EL (cell line): ENCODE measurements at places on chromosomes 4 and X.

GRCh38 chrX:50402886-50403285 lies 67.7 kb downstream of the DGKK start:
- no peak for DNase-seq

GRCh38 chrX:15373976-15374375 lies 10.2 kb downstream of the VEGFD start:
- DNase-seq: no peak

GRCh38 chr4:2515830-2516550 lies 20.5 kb upstream of the FAM193A start:
- DNase-seq: no peak

GRCh38 chr4:146442801-146443200 lies 78.9 kb downstream of the SLC10A7 start:
- DNase-seq: peak; percentile 69

DNA sequence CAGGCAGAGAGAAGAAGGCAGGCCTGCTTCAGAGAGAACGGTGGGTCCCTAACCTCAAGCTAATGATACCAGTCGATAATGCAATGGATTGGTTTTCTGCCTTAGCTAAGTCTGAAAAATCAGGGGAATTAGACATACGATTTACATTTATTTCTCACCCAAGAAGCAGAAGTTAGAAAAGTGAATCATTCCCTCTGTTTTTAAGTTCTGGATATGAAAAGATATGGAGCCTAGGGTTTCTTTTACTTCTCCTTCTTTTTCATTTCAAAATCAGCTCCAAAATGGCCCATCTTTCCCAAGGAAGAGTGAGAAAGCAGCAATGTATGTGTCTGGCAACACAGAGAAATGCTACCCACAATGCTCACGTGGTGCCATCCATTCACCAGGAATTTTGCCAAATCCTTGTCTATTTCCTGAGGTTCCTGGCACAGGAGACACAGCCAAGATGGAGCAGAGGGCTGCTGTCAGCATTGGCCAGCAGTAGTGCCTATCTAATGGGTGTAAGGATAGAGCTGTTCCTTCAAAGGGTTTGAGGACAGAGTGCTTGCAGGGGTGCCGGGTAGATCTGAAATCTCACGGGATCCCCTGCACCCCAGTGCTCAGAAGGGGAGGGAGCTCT lies 231.5 kb downstream of the MAML3 start:
- peak; percentile 35 for DNase-seq

DNA sequence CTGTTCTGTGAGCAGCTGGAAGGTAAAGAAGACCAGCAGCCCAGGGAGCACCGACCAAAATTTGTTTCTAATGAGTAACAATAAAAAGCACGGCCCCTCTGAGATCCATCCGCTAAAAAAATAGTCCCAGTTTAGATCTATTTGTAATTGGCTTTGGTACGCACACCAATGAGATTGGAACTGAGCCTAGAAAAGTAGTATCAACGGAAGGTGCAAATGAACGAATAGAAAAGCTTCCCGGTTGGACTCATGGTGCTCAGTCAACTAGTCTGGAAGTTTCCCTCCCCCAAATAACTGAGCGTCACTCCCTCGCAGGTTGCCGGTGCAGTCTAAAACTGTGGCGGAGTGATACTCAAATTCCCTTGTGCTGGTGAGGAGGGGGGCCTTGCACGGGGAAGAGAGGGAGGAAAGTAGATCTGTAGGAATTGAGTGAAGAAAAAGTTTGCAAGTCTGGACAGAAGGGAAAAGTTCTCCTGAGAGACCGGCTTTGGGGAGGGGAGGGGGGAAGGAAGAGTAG lies at the start of gene COL4A5:
TSS of gene COL4A5 (plus strand) at position 413 of the 517 bp plus-strand sequence. CDS start 288 bp downstream, outside the sequence.
- DNase-seq: peak; percentile 84

GRCh38 chr4:59044286-59044900 lies 1934.2 kb upstream of the IGFBP7 start:
- DNase-seq: no peak

DNA sequence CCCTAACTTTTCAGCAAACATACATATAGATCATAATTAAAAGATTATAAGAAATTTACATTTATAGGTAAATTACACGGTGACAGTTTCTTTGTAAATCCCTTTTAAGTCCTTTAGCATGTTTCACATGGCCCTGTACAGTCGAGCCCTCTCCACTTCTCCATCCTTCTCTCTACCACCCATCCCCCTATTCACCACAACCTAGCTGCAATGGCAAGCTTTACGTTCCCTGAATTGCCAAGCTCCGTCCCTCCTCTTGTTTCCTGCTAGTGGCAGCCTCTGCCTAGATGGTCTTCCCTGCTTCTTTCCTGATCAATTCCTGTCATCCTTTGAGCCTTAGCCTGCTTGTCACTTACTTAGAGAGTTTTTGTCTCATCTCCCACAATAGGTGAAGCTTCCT lies 116.2 kb downstream of the TMA16 start:
- no peak for DNase-seq

DNA sequence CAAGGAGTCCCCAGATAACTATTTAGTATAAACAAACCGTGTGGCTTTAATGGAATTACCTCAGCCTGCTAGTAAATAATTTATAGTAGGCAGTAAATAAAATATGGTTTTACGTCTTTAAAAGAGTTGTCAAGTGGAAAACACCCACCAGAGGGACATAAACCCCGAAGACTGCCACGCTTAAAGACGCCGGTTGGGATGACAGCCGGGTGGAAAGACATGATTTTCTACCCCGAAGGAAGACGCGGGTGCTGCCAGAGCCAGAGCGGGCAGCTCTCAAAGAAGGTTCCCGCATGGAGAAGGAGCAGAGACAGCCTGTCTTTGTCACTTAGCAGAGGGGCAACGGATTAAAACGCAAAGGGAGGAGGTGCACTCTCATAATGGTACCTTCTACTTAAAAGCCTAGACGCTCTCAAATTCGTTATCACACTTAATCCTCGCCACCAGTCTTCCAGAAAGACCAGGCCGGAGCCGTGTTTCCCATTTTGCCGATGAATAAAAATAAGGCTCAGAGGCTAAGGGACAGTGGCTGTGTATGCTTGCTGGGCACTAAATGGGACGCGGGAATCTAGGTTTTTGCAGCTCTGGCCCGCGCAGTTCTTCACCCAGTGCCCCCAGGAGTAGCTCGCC lies 140.5 kb upstream of the ZIC3 start:
- no peak for DNase-seq

DNA sequence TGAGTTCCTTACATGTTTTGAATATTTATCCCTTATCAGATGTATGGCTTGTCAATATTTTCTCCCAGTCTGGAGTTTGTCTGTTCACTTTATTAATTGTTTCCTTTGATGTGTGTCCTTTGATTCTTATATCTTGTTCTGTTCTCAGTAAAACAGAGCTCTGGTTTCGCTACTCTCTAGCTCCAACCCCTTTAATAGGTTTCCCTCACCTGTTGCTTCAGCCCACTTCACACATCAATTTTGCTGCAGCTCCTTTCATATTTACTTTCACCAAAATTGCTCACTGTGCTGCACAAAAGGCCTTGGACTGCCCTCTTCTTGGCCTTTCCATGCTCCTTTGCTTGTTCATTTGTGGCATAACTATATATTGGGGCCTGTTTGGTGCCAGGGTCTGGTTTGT lies 85.1 kb downstream of the CFAP299 start:
- no peak for DNase-seq

GRCh38 chr4:107122736-107123135 lies 86.6 kb upstream of the DKK2 start:
- DNase-seq: no peak

GRCh38 chrX:150405576-150405975 lies 42.5 kb downstream of the MAMLD1 start:
- no peak for DNase-seq

DNA sequence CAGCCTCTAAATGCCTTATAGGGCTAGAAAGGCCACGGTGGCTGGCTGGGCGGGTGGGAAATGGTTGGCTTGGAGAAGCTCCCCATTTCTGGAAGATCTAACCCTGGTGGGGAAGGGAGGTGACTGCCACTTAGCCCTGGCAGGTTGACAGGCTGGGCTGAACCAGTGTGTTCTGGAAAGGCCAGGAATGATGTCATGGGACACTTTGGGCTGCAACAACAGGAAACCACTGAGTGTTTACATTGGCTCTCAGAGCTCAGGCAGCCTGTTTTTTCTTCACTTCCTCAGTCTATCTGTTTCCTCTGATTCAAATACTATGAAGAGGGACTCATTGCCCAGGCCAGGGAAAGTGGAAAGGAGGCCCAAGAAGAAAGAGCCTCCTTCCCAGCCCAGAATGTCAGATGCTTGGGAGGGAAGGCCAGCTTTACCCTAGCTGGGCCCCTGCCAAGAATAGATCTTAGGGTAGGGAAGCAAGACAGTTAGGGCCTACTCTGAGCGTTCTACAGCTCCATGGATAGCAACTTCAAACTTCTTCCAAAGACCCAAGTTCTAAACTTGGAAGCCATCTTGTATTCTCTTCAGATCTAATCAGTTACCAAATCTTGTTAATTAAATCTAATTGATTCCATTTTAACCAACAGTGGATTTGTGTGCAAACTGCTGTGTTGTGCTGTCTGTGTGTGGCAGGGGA lies 65.8 kb upstream of the MSN start:
- peak; percentile 78 for DNase-seq

DNA sequence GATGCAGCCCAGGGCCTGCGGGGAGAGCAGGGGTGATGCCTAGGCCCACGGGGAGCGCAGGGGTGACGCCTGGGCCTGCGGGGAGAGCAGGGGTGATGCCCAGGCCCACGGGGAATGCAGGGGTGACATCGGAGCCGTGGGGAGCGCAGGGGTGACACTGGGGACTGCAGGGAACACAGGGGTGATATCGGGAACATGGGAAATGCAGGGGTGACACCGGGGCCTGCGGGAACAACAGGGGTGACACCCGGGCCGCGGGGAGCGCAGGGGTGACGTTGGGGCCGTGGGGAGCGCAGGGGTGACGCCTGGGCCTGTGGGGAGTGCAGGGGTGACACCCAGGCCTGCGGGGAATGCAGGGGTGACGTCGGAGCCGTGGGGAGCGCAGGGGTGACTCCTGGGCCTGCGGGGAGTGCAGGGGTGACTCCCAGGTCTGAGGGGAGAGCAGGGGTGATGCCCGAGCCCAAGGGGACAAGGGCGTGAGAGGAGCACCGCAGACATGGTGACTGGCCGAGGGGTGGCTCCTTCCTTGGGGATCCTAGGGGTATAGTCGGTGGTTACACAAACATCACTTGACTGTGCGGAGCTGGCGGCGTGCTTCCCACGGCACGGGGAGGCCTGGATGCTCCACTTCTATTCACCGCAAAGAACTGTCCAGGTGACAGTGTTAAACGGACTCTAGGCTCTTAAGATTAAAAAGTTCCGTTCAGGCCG lies 38.0 kb downstream of the GAK start:
- DNase-seq: no peak

- DNase-seq: peak; percentile 13
Measured at GRCh38 chr4:155608225-155608885, 58.3 kb upstream of the GUCY1A1 start.

- DNase-seq: no peak
Measured at GRCh38 chrX:129773649-129774458, 5.9 kb upstream of the SASH3 start.

- no peak for DNase-seq
Measured at GRCh38 chrX:332496-332860, 13.9 kb upstream of the GTPBP6 start.

DNA sequence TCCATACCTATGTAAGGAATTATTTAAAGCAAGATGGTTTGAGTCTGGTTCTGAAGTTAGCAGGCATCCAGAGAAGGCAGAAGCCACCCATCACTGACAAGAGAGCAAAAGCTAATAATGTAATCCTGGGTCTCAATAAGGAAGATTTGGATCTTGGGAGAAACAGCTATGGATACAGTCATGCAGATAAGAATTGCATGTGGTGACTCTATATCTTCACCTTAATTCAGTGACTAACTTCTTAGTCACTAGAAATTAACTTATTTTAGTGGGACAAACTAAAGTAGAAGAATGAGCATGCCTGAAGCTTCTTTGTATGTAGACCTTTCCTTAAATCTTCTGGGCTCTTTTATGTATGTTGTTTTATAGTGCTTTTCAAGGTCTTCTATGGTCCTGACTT lies 66.6 kb downstream of the ATP10D start:
- DNase-seq: peak; percentile 37

GRCh38 chrX:37060999-37061398 lies 52.8 kb downstream of the FAM47C start:
- DNase-seq: peak; percentile 27

DNA sequence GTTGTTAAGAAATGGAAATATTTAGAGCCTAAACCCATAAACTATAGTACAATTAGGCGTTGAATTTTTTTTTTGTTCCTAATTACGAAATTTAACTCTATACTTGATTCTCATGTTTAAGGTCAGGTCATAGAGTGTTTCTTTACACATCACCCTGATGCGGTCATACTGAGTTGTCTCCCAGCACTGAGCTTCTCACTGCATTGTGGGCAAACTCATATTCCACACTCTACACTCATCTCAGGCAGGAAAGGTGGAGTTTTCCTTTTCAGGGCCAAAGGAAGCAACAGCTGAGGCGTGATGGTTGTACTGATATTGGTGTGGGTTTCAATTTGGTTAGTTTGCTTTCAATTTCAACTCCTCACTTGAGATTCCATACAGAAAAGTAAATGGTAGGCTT lies 75.4 kb downstream of the FAT4 start:
- peak; percentile 80 for DNase-seq

GRCh38 chrX:134880866-134881265 lies 109.9 kb upstream of the SMIM10 start:
- no peak for DNase-seq

- no peak for DNase-seq
Measured at GRCh38 chr4:76203541-76203940, 10.1 kb downstream of the SCARB2 start.

DNA sequence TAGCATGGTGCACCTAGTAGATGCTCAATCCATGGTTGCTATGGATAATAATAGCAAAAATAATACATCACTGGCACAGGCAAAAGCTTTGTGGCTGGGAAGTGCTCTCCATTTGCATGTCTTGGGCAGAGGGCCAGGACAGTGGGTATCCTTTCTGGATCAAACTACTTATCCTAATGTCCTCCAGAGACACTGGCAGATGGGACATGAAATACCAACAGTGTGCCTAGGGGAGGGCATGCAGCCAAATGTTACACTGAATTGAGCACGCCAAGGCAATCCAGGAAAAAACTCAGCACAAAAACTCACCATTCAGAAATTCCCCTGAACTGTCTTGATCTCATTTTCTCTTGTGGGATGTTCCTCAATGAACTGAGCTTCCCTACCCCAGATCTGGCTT lies 98.6 kb upstream of the SCML1 start:
- DNase-seq: no peak

GRCh38 chr4:185742766-185743165 lies 69.2 kb downstream of the SORBS2 start:
- DNase-seq: no peak

- no peak for DNase-seq
Measured at GRCh38 chr4:54224996-54225597, 4.0 kb upstream of the PDGFRA start.

- DNase-seq: no peak
Measured at GRCh38 chrX:69161786-69162349, 3.4 kb downstream of the PJA1 start.

GRCh38 chr4:57612279-57612678 lies 502.1 kb upstream of the IGFBP7 start:
- DNase-seq: no peak
